Activated CD4-positive, alpha-beta T cell treated with anti-CD3 and anti-CD28 coated beads, Interleukin-2, Interleukin-4, amounts not matched to agents 100 ng/mL and 50 ng/mL, durations not matched to agents 16 hours and 8 hours (primary cell): ENCODE measurements at places on chromosomes 7 and 10.

GRCh38 chr10:47184724-47185330 lies 115.2 kb upstream of the GDF10 start:
- no peak for DNase-seq

GRCh38 chr7:139620676-139621344 lies 97.3 kb downstream of the CLEC2L start:
- peak; percentile 64 for DNase-seq

GRCh38 chr10:103951942-103952341 lies 15.0 kb upstream of the SLK start:
- DNase-seq: no peak

- DNase-seq: peak; percentile 6
Measured at GRCh38 chr10:27998178-27998953, 513 bp downstream of the ODAD2 start.

DNA sequence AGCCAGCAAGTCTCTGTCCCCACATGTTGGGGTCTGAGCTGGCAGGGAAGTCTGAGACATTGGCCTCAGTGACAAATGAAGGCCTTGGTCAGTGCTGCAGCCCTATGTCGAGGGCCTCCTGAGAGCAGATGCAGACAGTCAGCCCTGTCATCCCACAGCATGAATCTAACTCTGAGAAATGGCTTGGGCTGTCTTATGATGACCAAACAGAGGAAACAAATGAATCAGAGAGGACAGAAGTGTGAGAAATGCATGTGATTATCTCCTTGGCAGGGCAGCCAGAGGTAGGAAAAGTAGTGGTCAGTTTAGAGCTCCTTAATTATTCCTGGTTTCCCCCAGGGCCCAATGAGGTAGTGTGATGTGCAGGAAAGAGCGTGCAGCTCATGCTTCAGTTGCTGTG lies 287.6 kb downstream of the SORCS3 start:
- no peak for DNase-seq

DNA sequence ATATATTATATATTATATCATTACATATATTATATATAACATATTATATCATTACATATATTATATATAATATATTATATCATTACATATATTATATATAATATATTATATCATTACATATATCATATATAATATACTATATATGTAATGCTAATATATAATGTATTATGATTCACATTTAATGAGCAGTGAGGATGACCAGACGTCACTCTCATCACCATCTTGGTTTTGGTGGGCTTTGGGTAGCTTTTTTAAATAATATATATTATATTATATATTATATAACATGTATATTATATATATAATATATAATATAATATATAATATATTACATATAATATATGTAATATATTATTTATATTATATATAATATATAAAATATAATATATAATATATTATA lies 1189.4 kb upstream of the AUTS2 start:
- DNase-seq: no peak

- no peak for DNase-seq
Measured at GRCh38 chr7:140641524-140642195, 1.0 kb upstream of the DENND2A start.

DNA sequence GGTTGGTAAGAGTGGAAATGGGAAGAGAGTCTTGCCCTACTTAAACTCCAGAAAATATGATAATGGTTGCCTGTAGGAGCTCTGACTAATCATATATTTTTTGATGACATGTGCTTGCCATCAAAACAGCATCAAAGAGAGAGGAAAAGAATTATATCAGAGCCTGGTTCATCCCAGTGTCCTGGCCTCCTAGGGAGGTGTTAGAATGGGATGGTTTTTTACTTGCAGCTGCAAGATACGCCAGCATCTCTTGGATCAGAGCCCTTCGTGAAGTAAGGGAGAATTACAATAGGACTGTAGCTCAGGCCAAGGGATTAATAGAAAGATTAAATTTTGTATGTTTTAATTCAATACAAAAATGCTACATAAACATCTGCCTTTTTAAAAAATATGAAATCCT lies 177.6 kb upstream of the HDAC9 start:
- no peak for DNase-seq

GRCh38 chr7:151146761-151147160 lies 20.7 kb downstream of the GBX1 start:
- DNase-seq: no peak
